Hematopoietic multipotent progenitor cell treated with erythropoietin and hydrocortisone succinate and interleukin-3 and kit ligand, for 8 days (in vitro differentiated cells): ENCODE measurements at places on chromosomes 7 and 10.

DNA sequence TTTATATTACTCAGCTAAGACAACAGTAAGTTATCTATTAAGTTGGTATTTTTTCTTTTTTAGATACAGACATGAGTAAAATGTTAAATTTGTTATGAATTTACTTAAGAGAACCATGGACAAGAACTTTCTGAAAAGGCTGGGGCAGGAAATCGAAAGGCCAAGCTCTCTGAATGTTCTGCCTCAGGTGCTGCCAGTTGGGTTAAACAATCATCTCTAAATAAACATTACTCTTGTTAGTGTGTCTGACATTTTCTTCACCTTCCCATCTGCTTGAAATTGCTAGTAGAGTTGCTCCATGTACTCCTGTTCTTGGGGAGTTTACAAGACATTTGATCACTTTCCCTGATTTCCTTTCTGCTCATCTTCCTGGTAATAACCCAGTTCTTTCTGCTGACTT lies 87.5 kb downstream of the ANKRD7 start:
- DNase-seq, result no peak

DNA sequence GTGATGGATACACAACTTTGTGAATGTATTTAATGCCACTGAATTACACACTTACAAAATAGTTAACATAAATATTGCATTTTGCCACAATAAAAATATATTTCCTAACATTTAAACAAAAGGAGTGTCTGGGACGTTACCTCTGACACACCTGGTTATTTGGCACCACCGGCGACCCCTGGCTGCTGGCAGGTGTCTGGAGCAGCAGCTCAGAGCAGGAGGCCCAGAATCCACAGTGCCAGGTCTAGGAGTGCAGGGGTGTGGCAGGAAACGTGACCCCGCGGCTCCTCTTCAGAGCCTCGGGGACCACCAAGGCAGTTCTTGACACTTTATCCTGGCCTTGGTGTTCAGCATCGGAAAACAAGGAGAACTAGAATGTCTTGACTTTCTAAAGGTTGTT lies 46.3 kb downstream of the MGMT start:
- DNase-seq, result no peak

DNA sequence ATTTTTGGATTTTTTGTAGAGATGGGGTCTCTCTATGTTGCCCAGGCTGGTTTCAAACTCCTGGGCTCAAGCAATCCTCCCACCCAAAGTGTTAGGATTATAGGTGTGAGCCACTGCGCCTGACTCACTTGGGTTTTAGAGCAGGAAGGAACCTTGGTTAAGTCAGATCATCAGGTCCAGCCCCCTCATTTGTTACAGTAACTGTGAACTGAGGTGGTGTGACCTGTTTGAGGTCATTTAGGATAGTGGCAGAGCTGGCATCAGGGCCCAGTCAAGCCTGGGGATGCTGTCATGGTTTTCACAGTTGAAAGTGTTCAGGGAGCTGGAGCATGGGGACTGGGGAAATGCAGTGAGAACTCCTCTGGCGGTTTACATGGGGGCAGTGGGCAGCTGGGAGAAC lies 159.6 kb downstream of the TAX1BP1 start:
- no peak for DNase-seq

GRCh38 chr10:132385721-132386418 lies 11.1 kb upstream of the PWWP2B start:
- no peak for DNase-seq

GRCh38 chr10:18211862-18212261 lies 71.6 kb downstream of the CACNB2 start:
- no peak for DNase-seq
